Testis (tissue), 5 donors: ENCODE measurements at places on chromosomes 6 and 20. TPM values are rescaled to one million over a fixed set of nuclear protein-coding genes. Genes with fewer than 3 reads are reported as not detected.

PDE7B gene
- total RNA-seq, result 6.9 TPM

GRCh38 chr20:14617123-14617522, 279.7 kb upstream of the FLRT3 start:
- no peak for DNase-seq

GRCh38 chr20:41125530-41126457, 11.5 kb upstream of the PLCG1 start:
- no peak for DNase-seq

DNA sequence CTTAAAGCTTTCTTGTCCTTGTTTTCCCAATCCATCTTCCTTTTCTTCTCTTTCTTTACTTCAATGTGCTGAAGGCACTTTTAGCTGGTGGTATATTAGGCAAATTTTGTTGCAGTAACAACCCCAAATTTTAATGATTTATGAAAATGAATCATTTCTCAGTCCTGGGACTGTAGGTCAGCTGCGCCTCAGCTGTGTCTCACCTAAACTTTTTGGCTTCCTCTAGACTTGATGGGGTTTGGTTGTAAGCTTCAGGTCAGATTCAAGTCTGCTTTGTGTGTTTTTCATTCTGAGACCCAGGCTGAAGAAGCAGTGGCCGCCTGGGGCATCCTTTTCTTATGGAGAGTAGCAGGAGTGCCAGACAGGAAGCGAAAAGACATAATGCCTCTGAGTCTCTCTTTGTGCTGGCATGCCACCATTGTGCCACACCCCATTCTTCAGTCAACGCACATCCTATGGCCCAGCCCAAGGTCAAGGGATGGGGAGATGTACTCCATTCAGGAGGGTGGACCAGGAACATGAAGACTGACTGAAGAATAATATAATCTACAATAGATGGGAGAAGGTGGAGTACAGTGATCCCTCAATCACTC, 28.9 kb upstream of the CD83 start:
- DNase-seq, result no peak

- DNase-seq, result peak; percentile 32
Measured at GRCh38 chr20:58073945-58074856, 154.3 kb downstream of the ANKRD60 start.

GRCh38 chr20:51500311-51500710, 42.2 kb downstream of the NFATC2 start:
- no peak for DNase-seq

DNA sequence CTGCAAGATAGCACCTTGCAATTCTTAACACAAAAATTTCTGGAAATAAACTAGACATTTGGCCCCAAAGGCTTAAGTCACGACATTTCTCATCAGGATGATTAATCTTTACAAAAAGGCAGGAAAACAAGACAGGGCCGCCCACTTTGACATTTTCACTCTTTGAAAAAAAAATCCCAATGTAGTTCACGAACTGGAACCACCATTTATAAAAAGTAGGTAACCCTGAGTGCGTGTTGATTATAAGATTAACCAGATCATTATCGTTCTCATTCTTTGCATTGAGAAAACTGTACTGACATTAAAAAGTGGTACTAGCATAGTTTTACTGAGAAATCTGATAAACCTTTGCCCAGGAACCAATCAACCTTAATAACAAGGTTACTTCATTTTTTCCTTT, 108.8 kb downstream of the HUS1B start:
- DNase-seq, result no peak
